ENCODE measurements at places on chromosomes 12 and 14.

DNA sequence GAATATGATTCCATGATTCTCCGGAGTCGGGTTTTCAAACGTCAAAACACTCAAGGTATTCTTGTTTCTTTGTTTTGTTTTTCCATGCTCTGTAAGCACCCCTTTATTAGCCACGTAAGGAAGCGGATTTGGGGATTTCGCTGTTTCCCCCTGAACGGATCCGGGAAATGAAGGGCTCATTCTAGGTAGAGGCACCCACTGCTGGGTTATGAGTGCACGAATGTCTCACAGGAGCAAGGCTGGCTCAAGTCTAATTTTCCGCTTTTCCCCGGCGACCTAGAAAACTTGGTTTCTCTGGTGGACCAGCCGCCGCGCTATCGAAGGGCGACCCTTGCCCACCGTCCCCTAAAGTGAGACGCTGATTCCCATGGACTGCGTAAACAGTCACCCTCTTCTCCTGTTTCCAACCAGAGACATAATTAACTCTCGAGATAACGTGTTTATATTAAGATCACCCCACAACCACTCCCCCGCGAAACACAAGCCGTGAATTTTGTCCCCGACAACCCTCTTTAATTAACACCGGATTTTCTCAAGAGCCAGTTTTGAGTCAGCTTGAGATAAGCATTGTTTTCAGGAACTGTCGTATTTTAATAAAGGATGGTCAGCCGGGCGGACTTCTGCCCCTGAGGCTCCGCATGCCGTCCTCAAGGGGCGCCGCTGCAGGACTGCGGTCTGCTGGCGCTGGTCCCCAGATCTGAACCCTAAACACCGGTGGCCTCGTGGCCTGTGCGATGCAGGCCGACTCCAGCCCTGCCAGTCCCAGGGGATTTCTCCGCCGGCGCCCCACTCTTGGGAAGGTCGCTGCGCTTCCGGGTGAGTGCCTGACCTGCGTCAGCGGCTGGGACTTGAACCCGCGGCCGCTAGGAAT is 515 bp upstream of the ABCC9 start:
- no peak for DNase-seq

GRCh38 chr12:9751204-9752144 is 9.2 kb downstream of the CD69 start:
- no peak for DNase-seq

DNA sequence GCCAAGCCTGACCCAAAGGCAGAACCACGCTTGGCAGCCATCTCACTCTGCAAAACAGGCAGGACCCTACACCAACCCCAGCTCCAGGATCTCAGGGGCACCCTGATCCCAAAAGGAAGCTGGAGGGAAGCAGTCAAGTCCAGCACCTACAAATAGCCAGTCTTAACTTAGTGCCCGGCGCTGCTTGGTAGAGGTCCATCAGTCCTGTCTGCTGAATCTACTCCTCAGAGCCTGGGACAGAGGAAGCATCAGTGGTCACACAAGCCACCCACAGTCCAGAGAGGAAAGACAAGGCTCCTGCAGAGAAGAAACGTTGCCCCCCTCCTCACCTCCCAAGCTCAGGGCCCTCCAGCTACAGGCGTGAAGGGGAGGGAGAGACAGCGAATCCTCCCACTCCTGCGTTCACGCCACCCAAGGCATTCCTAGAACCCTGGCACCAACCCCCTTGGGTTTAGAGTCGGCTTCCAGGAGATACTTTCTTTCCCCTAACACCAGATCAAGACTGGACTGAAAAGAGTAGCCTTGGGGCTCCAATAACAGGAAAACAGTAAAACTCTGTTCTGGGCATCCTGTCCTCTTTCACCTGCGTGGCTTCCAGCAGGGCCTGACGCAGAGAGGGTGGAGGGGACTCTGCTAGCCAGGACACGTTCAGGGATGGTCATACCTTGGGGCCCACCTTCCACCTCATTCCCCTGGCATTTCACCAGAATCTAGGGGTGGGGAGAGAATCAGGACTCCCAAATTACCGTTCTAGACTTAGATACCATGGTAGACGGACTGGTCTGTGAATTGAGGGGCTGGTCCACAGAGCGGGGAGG is 1.2 kb downstream of the PXN start:
- no peak for DNase-seq

DNA sequence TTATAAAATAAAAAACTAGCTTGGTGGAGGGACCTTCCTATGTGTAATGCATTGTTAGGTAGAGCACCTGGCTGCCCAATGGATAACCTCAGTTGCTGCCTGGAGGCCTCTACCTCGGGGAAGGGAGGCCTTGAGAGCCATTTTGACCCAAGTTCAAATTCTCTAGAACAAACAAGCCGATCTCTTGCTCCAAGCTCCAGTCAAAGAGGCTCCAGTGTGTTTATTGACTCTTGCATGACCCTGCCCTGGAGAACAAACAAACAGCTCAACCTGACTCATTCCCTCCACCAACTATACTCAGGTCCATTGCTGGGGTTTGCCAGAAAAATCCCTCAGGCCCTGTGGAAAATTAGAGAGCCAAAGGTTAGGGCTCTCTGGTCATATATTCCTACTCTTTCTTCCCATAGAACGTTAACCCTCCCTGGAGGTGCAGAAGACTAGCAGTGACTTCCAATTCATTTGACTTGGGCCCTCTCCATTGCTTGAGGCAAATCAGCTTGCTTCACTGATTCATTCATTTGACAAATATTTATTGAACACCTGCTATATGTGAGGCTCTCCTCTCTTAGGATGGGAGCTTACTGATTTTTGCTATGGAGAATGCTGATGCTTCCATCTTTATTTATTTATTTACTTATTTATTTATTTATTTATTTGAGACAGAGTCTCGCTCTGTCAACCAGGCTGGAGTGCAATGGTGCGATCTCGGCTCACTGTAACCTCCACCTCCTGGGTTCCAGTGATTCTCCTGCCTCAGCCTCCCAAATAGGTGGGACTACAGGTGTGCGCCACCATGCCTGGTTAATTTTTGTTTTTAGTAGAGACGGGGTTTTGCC is 73.7 kb upstream of the CISTR start:
- DNase-seq = no peak

- DNase-seq = no peak
These were observed 73.2 kb downstream of the DCAF5 start for GRCh38 chr14:69079747-69080146.

GRCh38 chr12:25496098-25496587 is 56.9 kb downstream of the LMNTD1 start:
- no peak for DNase-seq

GRCh38 chr14:53055003-53055402 is 98.1 kb downstream of the DDHD1 start:
- no peak for DNase-seq

GRCh38 chr12:110657747-110658146 is 31.2 kb downstream of the HVCN1 start:
- DNase-seq = no peak

- DNase-seq = no peak
These were observed 143.6 kb upstream of the SLC16A7 start for GRCh38 chr12:59452259-59452658.

DNA sequence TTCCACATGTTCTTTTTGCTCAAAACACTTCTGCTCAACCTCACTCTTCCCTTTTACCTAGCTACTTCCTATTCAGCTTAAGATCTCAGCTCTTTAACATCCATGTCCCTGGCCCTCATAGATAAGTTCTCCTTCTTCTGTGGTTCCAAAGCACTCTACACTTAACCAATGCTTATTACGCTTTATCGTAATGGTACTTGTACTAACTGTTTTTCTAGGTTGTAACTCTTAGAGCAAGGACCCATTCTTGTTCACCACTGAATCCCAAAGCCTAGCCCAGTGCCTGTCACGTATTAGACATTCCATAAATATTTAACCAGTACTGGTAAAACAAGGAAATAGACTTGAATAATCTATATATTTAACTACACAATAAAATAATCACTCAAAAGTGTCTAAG is 5.3 kb downstream of the SLC41A2 start:
- DNase-seq = no peak

DNA sequence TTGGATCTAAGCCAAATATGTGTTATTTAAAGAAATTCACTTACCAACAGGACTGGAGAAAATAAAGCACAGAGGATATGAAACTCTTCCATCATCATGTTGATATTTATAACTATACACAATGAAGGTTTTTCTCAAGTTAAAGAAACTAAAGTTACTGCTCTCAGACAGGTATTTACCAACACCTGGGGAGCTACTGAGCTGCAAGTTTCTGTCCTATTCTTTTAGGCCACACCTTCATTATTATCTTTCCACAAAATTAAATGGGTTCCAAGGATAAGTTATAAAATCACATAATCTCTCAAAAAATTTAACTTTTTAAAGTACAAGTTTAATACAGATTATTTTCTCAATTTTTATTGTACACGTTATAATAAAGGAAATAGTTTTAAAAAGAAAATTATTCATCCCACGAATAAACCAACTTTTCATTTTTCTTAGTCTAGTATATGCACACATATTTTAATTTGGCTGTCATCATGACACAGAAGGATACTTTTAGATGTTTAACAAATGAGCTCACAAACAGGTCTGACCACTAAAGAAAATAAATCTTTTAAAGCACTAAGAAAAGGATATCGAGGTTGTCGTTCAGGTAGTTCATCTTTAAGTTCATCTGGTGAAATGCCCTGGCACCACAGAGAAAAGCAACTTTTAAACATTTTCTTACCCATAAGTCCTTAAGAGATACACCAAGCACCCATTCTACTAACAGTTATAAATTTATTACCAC is 7.8 kb downstream of the GMFB start:
- no peak for DNase-seq

DNA sequence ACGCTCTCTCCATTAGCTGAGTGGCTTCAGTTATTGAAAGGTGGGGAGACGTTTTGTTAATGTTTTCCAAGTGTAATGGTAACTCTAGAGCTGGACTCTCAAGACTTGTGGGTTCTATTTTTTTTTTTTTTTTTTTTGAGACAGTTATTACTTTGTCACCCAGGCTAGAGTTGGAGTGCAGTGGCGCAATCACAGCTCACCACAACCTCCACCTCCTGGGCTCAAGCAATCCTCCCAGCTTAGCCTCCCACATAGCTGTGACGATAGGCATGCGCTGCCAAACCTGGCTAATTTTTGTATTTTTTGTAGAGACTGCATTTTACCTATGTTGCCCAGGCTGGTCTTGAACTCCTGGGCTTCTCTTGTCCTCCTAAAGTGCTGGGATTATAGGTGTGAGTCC is 26.2 kb downstream of the ATF1 start:
- DNase-seq = no peak

GRCh38 chr14:95850429-95850828 is 26.2 kb upstream of the TUNAR start:
- no peak for DNase-seq

- no peak for DNase-seq
These were observed 3.3 kb upstream of the RPLP0 start for GRCh38 chr12:120204171-120204570.

DNA sequence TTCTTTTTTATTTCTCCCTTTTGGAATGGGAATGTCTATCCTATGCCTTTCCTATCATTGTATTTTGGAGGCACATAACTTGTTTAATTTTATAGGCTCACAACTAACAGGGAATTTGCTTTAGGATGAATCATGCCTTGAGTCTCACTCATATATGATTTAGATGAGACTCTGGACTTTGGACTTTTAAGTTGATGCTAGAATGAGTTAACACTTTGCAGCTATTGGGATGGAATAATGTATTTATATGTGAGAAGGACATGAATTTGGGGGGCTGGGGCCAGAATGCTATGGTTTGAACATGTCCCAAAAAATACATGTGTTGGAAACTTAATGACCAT is 365.3 kb downstream of the ZFP36L1 start:
- no peak for DNase-seq

GRCh38 chr14:78310272-78310671 is 140.1 kb downstream of the NRXN3 start:
- DNase-seq = no peak

DNA sequence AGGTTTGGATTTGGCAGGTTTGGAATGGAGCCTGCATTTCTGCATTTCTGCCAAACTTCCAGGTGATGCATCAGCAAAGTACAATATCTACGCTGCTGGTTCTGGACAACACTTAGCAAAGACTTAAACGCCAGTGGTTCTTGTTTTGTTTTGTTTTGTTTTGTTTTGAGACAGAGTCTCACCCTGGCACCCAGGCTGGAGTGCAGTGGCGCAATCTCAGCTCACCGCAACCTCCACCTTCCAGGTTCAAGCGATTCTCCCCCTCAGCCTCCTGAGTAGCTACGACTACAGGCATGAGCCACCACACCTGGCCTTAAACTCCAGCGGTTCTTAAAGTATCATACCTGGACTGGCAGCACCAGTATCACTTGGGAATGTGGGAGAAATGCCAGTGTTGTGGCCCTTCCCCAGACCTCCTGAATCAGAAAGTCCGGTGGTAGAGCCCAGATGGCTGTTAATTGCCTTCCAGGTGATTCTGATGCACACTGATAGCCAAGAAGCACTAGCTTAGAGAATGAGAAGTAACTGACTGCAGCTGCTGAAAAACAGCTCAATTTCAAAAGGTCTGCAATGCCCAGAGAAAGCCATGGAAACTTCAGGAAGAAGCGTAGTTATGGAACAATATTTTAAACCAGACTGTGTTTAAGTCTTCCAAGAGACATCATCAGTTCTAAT is 114.8 kb upstream of the FOXN3 start:
- no peak for DNase-seq

GRCh38 chr14:105068818-105069217 is 3.6 kb upstream of the GPR132 start:
- DNase-seq = no peak

DNA sequence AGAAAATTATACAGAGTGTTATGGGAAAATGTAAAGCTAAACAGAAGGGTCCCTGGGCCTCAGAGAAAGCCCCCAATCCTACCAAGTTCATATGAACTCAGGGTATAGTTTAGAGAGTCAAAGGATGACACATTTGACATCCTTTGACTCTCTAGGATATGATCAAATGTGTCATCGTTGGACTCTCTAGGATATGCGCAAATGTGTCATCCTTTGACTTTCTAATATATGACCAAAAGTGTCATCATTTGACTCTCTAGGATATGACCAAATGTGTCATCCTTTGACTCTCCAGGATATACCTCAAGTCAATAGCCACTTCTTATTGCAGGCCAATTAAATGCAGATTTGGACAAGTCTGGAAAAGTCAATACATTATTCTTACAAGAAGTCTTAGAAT is 204.8 kb upstream of the IGF1 start:
- no peak for DNase-seq
